ENCODE measurements at places on chromosomes 11 and 22. TPM values are rescaled to one million over a fixed set of nuclear protein-coding genes. Genes with fewer than 3 reads are reported as not detected.
A peak's percentile ranks its signal among the peaks of the same experiment; 100 is the strongest.

GRCh38 chr11:118009864-118010737 is 23.9 kb downstream of the IL10RA start:
- no peak for DNase-seq

GRCh38 chr11:11923828-11924227 is 82.1 kb downstream of the USP47 start:
- DNase-seq = no peak

GRCh38 chr11:119318240-119319135 is 1.6 kb upstream of the MCAM start:
- DNase-seq = peak; percentile 62

- DNase-seq = no peak
These were observed 424.9 kb downstream of the TBC1D22A start for GRCh38 chr22:47187176-47187957.

- no peak for DNase-seq
These were observed 35.2 kb downstream of the MAML2 start for GRCh38 chr11:96307776-96308140.

DNA sequence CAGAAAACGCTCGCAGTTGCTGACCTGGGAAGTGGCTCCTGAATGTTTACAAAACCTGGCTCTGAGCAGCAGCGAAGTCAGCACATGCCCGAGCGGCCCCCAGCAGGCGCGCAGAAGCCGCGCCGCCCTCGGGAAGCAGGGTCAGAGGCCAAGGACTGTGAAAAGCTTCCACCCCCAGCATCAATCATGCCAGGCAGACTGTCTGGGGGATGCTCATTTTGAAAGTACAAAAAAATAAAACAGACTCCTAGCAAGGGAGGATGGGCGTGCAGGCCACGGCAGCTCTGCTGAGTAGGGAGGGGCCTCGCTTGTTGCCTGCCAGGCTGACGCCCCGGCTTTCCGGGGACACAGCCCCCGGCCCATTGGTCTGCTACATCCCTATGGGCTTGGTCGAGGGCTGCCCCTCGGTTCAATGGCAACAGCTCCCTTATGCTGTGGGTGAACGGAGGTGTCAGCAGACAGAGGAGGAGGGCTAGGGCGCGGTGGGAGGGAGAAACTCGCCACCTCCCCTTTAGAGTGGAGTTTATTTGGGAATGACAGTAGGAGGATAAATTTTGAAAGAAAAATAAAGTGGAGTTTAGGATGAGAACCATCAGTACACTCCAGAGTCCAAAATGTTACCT is 37.7 kb upstream of the GNB1L start:
- no peak for DNase-seq

DNA sequence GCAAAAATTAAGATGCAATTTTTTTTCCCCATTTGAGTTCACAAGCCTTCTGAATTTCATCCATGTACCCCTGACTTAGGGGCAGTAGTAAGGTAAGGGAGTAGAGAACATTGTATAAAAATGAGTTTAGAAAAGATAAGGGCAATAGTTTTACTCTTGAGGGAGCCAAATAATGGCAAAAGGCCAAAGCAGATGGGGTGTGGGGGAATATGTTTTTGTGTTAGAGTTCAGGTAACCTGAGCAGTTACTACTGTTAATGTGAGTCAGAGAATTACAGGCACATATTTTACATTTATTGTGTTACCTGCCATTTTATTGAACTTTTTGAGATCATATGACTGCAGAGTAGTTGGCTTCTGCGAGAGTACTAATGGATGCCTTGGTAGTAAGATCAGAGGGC is 3.1 kb downstream of the EED start:
- no peak for DNase-seq

DNA sequence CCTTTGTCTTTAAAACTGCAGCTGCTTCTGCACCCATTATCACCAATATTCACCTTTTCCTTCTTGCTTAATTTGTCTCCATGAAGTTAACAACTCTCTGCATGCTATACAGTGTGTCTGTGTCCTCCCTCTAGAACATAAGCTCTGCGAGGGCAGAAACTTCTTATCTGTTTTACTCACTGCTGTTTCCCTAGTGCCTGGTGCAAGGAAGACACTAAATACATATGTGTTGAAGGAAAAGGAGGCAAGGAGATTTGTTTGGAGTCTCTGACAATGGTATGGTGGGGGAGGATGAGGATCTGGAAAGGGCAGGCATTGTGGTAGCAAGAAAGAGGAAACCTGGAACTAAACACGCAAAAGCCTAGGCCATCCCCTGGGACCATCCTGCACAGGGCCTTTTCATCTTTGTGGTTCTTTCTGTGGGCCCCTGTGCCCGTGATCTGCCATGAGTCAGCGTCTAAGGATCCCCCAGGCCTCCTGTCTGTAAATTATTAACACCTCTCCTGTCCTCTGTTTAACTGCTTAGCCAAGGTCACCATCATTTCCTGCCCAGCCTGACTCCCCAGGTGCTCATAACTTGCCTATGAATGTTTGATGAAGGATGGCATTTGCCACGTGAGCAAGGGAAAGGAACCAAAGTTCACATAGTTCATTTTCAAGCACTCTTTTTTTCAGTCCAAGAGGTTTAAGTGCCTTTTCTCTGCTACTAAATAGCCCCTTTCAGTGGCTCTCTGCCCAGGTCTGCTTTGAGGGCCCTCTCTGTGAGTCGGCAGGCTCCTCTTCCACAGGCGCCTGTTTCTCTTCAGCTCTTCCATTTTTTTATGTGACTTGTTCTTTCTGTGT is 131.1 kb downstream of the RASSF10 start:
- DNase-seq = peak; percentile 94

- DNase-seq = no peak
These were observed 18.6 kb upstream of the LMO2 start for GRCh38 chr11:33910296-33910957.

GRCh38 chr22:36585841-36586240 is 56.9 kb upstream of the EIF3D start:
- no peak for DNase-seq

- no peak for DNase-seq
These were observed 25.1 kb downstream of the RTN4RL2 start for GRCh38 chr11:57485217-57485990.

GRCh38 chr22:28006271-28006670 is 87.2 kb upstream of the PITPNB start:
- no peak for DNase-seq

GRCh38 chr11:87176044-87176443 is 138.3 kb downstream of the TMEM135 start:
- DNase-seq = no peak

DNA sequence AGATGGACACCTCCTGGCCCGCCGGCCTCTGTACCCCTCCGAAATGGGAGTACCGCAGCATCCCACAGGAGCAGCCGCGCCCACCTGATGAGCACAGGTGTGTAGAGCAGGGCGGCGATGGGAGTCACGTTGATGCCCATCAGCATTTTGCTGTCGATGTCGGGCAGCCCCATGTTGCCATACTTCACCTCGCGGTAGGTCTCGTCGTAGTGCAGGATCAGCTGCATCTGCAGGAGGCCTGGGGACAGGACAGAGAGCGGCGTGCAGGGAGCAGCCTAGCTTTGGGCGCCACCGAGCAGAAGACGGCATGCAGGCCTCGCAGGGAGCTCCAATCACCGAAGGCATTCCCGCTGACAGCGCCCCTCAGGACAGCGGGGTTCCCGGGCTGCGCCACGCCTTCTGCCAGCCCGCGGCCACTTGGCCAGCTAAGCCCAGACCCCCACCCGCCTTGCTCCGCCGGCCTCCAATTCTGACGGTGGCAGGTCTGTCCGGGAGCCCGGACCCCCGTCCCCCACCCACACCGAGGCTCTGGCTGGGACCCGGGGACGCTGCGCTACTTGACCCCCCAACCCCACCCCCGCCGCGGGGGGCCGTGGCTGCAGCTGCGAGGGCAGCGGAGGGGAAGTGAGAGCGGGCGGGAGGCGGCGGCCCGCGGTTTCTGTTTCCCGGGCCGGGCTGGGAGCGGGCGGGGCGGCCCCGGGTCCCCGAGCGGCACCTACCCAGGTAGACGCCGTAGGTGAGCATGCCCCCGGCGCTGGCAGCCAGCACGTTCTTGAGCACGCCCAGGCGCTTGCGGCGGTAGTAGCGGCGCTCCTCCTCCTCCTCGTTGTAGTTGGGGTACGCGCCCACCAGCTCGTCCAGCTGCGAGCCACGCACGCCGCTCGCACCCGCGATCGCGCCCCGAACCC is 705 bp downstream of the UNC93B1 start:
- DNase-seq = no peak

DNA sequence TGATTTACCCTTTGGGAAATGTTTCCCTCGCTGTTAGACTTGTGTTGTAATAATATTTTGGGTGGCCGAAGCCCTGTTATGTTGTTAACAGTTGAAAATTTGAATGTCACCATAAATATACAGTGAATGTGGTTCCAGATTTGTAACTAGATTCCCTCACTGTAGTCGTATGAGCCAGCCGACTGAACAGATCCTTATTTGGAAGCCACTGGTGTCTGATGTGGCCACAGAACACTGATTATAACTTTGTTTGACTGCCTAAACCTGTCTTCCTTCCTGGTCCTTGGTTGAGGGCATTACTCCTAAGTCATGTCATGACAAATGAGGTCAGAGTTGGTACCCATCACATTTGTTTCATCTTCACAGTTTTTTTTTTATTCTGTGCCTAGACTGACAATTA is 45.4 kb downstream of the YAP1 start:
- DNase-seq = no peak

ACAD8 gene
- total RNA-seq = 18.1 TPM

MIOX gene
- total RNA-seq = not detected

DNA sequence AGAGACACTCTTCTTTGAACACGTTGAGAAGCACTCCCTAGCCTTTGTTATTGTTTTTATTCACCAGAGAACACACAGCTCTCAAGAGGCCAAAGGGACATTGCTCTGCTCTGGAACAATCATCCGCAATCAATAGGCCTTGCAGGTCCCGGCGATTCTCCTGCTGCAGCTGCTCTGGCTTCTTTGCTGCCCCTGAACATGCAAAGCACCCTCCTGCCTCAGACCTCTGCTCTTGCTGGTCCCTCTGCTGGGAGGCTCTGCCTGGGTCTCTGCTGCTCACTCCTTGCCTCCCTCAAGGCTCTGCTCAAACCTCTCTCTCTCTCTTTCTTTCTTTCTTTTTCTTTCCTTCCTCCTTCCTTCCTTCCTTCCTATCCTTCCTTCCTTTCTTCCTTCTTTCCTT is 232.7 kb downstream of the DSCAML1 start:
- no peak for DNase-seq

DNA sequence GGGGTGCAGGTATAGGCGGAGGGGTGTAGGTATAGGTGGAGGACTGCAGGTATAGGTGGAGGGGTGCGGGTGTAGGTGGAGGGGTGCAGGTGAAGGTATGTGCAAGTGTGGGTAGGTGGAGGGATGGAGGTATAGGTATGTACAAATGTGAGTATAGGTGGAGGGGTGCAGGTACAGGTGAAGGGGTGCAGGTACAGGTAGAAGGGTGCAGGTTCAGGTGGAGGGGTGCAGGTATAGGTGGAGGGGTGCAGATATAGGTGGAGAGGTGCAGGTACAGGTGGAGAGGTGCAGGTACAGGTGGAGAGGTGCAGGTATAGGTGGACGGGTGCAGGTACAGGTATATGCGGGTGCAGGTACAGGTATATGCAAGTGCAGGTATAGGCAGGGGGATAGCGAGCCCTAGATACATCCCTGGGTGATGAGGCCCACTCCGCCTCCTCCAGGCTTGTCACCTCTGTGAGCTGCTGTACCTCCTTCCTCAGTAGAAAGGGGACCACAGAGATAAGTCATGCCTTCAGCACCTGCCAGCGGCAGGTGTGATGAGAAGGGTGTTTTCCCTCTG is 17.2 kb downstream of the LINC01488 start:
- no peak for DNase-seq

SNX32 gene
- total RNA-seq = 2.1 TPM

AMPD3 gene
- 5.4 TPM for total RNA-seq

DNA sequence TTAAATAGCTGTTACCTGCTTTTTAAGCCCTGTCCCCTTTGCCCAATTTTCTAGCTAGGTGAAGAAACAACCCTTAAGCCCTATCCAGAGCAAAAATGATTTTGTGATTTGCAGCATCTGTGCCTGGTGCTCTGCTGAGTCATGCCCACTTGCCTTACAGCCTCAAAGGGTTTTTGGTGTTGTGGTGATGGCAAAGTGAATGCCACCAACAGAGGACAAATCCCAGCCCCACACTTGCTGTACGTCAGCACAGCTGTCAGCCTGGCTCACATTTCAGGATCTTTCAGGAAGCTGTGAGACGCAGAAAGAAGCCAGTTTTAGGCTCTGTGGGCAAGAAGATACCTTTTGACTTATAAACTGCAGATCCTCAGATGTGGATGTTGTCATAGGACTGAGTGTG is 401.7 kb downstream of the TENM4 start:
- DNase-seq = no peak

RASL10A gene
- total RNA-seq = 0.12 TPM

NXPE1 gene
- not detected for total RNA-seq

C22orf39 gene
- total RNA-seq = 33.1 TPM

SCGB1D2 gene
- total RNA-seq = not detected

DNA sequence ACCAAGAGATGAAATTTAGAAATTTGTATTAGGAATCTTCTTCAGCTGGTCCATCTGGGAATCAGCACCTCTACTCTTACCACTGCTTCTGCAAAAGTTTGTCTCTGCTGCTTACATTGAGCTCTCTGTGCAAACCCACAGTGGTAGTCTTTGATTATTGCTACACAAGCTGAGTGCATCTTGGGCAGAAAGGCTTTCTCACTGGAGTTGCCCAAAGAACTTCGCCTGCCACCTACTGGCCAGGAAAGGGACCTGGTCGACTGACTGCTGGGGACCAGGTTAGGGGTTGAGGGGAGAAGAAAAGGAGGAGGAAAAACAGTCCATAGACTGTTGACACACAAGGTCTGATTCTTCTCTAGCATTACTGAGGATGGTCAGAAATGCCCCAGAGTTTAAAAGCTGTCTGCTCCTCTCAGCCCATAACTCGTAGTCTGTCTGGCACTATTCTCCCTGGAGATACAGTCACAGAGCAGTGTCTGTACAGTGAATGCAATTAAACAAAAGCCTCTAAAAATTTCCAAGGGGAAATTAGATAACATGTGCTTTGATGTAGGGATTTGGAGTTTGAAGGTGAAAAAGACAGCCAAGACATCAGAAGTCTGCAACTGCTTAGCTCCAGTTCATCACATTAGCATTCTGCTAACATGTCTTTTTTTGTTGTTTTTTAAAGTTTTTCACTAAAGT is 215.0 kb upstream of the CTSC start:
- DNase-seq = no peak

SPON1 gene
- total RNA-seq = 20.5 TPM

USP35 gene
- total RNA-seq = 6.1 TPM

GRCh38 chr22:28710107-28710506 is 30.5 kb upstream of the TTC28 start:
- no peak for DNase-seq

MS4A3 gene
- not detected for total RNA-seq

RFPL3 gene
- total RNA-seq = not detected

DNA sequence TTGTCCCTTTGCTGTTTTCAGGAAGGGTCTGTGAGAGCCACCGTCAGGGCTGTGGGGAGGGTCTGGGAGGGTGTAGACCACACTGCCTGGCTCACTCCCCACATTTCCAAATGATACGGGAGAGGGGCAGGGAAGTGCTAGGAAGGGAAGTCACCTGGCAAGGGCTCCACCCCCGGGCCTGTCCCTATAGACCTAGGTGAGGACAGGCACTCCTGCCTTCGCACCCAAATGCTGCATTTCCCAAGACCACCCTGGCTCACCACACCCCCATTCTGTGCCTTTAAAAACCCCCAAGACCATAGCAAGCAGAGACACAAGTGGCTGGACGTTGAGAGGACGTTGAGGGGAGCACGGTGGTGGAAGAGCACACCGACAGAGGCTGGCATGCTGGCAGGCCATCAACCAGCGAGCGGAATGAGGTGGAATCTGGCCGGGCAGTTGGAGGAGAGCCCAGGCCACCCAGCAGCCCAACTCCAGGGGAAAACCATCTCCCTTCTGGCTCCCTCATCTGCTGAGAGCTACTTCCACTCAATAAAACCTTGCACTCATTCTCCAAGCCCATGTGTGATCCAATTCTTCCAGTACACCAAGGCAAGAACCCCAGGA is 45.7 kb downstream of the GNB1L start:
- DNase-seq = no peak
